Glutamatergic neuron (in vitro differentiated cells): ENCODE measurements at places on chromosomes 2 and 18. TPM values are rescaled to one million over a fixed set of nuclear protein-coding genes. Genes with fewer than 3 reads are reported as not detected.

- DNase-seq: no peak
These were observed 75.4 kb downstream of the MARCHF4 start for GRCh38 chr2:216296856-216297255.

MPP4 gene
- 0.25 TPM for total RNA-seq

DNA sequence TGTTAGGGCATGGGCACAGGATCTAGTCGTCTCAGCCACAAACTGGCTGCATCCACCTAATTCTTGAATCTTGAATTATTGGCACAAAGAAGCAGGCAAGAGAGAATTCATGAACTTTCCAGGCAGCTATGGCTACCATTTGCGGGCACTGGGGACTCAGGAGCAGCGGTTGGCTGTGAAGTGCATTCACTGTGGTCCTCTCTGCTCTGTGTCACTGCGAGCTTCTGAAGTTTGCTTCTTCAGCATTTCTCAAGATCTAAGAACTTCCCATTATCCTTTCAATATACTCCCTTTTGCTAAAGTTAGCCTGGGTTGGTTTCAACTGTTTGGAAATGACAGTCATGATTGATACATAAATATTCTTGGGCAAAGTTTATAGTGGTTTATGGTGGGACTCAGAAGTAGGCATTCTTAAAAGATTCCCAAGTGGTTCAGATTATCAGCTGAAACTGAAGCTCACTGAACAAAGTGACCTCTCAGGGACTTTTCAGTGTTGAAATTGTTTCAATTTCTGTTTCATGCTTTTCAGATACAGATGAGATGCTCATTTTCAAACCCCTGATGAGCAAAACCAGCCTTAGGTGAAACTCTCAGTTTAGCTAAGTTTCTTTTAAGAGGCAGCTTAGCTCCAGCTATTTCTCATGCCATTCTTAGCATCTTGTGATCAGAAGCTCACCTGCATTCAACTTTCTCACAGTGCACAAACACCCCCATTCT, 1258.3 kb upstream of the GYPC start:
- DNase-seq: no peak

- DNase-seq: no peak
These were observed 10.5 kb downstream of the ANKRD29 start for GRCh38 chr18:23652232-23652631.

GRCh38 chr18:34543356-34543755, 166.7 kb upstream of the DTNA start:
- no peak for DNase-seq
